ENCODE measurements at places on chromosomes 6 and 20.

GRCh38 chr6:134584847-134585516, 267.1 kb upstream of the SGK1 start:
- DNase-seq, result no peak

- no peak for DNase-seq
These were observed 131.7 kb upstream of the MLIP start for GRCh38 chr6:53979468-53980067.

DNA sequence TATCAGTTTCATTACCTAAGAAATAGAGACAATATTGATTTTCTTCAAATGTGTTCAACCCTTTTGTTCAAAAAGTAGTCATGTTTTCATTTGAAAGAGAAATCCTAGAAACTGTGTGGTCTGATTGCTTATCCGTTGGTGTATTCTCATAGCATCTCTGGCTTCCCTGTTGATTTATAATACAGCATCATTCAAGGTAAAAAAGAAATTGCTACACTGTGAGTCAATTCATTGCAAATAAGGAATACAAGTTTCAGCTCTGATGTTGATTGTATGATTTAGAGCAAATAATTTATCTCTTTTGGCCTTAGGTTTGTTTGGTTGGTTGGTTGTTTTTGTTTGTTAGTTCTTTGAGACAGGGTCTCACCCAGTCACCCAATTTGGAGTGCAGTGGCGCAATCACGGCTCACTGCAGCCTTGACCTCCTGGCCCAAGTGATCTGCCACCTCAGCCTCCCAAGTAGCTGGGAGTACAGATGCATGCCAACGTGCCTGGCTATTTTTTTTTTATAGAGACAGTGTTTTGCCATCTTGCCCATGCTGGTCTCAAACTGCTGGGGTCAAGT, 185.5 kb upstream of the TNFAIP3 start:
- no peak for DNase-seq

- no peak for DNase-seq
These were observed 3.2 kb upstream of the SEC23B start for GRCh38 chr20:18504479-18505060.

- no peak for DNase-seq
These were observed 41.5 kb upstream of the GFOD1 start for GRCh38 chr6:13528777-13529343.

DNA sequence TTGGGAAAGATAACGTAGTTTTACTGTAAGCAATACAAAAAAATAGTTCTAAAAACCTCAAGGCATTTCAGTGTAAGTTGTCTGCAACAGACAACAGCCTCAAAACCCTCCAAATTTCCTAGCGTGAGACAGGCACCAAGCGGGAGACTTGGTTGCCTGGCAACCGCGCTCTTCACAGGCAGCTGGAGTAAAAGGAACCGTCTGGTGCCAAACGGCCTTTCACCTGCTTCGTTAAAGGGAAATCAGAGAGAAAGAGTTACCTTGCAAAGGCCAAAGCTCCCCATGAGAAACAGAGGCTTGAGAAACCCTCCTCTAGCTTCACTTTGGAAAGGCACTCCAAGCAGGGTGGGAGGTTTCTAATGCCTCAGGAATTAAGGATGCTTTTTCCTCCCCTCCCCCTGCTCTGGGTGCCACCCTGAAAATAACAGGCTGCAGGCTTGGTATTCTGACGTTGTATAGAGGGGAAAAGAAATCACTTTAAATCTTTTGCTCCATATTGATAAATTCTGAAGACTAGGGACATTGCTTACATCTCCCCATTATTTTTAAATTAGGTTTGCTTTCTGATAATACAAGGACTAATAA, 129.7 kb upstream of the UFL1 start:
- no peak for DNase-seq

DNA sequence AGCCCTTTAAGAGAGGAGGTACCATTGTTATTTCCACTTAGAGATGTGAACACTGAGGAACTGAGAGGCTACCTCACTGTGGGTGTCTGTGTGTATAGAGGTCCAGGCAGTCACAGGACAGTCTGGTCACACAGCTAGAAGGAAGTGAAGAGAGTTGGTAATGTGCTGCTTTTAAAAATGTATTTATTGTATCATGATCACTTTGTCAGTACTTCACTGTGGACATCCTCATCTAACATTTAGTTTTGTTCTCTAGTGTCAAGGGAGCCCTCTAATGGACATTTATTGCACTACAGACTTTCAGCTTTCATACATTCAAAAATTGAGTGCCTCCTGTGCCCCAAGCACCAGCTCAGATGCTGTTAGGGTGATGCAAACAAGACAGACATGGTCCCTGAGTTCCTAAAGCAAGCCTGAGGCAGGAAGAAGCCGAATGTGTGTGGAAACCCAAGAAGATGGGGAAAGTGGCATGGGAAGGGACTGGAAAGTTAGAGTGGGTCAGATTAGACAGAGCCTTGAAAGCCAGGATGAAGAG, 123.0 kb downstream of the SLC16A10 start:
- DNase-seq, result no peak

DNA sequence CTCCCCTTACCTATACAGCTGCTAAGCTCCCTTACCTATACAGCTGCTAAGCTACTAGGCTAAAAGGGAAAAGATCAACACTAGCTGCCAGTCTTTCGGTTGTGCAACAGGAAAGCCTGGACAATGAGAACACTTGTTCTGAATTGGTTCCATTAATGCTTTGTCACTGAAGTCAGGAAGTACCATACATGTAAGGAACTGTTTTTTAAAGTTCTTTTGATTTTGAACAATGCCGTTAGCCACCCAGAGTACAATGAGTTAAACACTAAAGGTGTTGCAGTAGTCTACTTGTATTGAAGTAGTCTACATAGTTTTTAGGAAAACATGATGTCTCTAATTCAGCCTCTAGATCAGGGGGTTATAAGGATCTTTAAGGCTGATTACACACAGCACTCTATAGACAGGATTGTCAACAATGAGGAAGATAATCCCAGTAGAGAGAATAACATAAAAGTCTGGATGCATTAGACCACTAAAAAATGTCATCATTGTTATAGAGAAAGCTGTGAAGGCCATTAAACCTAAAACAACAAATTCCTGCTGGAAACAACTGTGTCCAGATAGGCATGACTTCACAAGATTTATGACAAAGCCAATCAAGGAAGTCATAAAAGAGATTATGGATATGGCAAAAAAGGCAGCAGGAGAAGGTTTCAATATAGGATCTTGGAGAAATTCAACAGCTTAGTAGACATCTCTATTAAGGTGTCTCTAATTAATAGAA, 306.3 kb downstream of the PHF3 start:
- DNase-seq, result no peak

- DNase-seq, result no peak
These were observed 36.8 kb downstream of the PLCB1 start for GRCh38 chr20:8168785-8169288.

GRCh38 chr6:46632053-46632452, 20.6 kb downstream of the CYP39A1 start:
- DNase-seq, result no peak

DNA sequence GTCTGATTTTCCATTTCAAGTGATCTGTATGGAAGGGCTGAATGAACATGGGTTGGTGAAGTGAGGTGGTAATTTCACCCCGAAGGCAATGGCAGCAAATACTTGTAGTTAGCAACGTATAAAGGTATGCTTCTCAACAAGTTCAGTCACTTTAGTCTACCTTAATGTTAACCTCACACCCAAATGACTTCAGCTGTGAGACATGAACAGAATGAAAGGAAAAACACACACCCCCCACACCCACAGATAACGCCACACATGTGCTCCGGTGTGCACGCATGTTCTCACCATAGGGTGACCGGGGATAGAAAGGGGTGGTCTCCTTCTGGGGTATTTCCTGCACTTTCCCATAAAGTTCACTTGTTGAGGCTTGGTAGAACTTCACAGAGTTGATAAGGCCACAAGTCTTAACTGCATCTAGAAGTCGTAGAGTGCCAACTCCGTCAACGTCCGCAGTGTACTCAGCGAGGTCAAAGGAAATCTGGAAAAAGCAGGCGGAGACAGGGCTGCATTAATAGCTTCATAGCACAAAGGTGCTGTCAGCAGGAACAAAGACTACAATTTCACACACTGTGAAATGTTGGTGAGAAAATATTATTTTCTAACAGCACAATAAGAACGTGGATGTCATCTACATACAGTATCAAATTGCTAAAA, 284.8 kb downstream of the GMDS start:
- no peak for DNase-seq

- peak; percentile 8 for DNase-seq
These were observed 411.8 kb downstream of the CDKAL1 start for GRCh38 chr6:20946022-20946421.

GRCh38 chr6:126535595-126535994, 195.7 kb downstream of the CENPW start:
- no peak for DNase-seq

DNA sequence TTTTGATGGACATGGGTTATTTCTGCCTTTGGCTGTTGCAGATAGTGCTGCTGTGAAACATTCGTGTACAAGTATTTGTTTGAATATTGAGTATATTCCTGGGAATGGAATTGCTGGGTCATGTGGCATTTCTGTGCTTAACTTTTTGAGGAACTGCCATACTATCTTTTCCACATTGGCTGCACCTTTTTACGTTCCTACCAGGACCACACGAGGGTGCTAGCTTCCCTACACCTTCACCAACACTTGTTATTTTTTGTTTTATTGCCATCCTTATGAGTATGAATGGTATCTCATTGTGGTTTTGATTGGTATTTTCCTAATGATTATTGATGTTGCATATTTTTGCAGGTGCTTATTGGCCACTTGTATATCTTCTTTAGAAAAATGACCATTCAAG, 47.8 kb upstream of the PLCG1 start:
- no peak for DNase-seq

DNA sequence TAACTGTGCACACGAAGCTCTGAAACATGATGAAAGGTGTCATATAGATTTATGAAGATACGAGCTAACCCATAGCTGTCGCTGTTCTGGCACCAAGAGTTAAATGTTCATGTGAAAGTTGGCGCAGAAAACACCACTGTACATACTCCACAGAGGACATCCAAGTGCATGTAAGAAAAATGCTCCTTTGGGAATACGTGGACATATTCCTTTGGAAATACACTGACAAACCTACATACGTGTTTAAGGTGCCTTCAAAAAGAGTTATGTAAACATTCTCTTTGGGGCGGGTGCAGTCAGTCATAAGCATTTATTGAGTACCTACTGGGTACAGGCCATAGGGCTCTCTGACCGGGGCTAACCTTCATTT, 723 bp upstream of the ARID1B start:
- DNase-seq, result no peak

DNA sequence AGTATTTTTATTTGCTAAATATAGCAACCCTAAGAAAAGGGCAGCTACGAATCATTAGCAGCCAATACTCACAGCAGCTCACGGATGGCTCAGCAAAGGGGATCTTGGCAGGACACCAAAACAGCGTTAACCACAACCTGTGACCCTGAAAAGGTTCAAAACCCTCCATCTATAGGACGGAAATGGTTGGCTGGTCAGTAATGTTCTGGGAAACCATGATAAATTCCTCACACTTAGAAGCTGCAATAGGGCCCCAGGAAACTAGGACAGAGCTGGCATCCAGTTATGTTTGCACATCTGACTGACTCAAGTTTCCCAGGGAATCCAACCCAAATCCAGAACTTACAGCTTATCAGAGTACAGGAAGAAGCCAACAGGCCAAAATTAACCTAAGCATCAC, 30.9 kb upstream of the PTPRT start:
- no peak for DNase-seq

GRCh38 chr6:160029525-160029924, 60.6 kb downstream of the IGF2R start:
- no peak for DNase-seq
